ENCODE measurements at places on chromosomes 3 and 15.

GRCh38 chr3:73681610-73682009, 56.9 kb upstream of the PDZRN3 start:
- no peak for DNase-seq

GRCh38 chr3:30347679-30348216, 258.7 kb upstream of the TGFBR2 start:
- no peak for DNase-seq

GRCh38 chr3:58175437-58176184, 35.2 kb downstream of the DNASE1L3 start:
- no peak for DNase-seq

- no peak for DNase-seq
Observed at GRCh38 chr3:161314836-161315395, 56.4 kb downstream of the SPTSSB start.

DNA sequence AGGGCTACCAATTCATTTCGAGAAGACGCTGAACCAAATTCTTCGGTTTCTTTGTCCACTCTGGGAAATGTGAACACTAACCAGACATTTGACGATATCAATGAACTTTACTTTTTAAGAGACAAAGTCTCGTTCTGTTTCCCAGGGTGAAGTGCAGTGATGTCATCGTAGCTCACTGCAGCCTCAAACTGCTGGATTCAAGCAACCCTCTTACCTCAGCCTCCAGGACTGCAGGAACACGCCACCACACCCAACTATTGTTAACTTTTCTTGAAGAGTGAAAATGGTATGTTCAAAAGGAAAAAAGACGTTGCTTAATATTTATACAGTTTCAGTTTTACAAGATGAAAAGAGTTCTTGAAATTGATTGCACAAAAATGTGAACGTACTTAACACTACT, 30.6 kb downstream of the MB21D2 start:
- no peak for DNase-seq

DNA sequence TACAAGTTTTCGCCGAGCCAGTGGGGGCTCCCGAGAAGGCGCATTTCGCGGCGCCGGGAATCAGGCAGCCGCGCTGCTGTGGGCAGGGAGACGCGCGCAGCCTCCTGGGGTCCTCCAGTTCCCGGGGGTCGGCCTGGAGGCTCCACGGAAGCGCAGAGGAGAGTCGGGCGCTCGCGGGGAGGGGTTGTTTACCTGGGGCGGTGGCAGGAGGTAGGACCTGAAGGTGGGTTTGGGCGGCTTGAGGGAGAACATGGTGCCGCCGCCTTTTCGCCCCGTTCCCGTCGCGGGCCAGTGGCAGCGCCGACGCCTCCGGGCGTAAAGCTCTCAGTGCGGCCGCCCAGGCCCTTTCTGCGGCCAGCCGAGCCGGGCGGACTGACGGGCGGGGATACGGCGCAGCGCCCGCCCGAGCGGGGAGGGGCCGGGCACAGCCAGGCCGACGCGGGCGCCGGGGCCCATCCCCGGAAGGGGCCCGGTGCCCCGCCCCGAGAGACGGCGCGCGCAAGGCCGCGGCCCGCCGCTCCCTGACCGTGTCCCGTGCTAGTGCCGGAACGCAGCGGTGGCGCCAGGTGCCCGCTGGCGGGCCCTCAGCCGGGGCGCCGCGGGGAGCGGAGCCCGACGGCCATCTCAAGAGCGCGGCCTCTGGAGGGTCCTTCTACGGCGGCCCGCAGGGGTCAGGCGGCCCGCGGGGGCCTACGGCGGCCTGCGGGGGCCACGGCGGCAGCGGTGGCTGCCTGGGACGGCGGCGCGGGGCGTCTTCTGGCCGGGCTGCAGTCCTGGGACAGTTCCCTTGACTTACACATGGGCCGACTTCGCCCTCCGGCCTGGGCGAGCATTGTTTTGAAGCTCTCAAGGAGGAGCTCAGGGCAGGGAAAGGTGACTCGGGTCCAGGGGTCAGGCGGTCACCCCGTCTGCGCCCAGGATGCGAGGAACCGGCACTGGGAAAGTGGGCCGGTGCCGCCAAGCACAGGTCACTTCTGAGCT, at the start of gene MTMR10:
Gene MTMR10, minus strand, starts transcription at position 374 of the 981 bp plus-strand sequence. Its CDS starts 122 bp downstream, at position 252.
- peak; percentile 62 for DNase-seq

GRCh38 chr3:114745322-114746240, 401.5 kb downstream of the ZBTB20 start:
- no peak for DNase-seq

DNA sequence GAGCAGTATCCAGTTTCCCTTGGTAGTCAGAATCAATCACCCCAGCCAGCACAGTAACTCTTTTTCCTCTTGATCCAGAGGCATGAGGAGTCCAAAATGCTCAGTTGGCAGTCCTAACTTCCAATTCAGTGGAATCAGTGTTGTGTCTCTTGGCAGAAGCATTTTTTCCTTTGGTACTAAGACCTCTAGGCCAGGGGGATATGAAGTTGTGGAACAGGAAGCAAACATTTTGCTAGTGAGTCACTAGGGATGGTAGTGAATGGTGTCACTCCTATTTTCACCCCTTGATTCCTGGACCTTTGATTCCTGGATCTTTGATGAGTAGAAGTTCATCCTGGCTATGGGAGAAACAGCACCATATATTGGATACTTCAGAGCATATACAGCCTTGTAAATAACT, 70.5 kb upstream of the ALDH1A3 start:
- no peak for DNase-seq

GRCh38 chr3:22684739-22685138, 518.4 kb upstream of the UBE2E2 start:
- no peak for DNase-seq

GRCh38 chr3:27423463-27423862, 54.3 kb upstream of the NEK10 start:
- no peak for DNase-seq

- DNase-seq = no peak
Observed at GRCh38 chr3:196003611-196004010, 78.3 kb downstream of the TFRC start.

DNA sequence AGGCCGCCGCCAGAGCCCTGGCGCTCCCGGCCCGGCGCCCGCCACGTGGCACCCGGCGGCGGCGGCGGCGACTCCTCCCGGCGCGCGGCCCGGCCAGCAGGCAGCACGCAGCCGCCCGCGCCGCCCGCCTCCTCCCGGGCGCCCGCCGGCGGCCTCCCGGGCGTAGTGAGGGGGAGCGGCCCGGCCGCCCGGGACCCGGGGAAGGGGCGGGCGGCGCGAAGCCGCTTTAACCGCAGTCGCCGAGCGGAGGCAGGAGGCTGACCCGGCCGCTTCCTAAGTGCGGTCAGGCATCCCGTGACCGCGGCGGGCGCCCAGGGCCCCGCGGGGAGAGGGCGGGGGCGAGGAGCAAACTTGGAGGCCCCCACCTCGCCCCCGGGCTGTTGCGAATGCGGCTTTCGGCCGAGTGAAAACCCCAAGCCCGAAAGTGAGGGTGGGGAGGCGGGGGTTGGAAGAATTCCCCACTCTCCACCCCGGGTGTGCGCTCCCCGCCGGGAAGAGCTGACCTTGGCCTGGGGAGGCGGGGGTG, 1.7 kb upstream of the HES1 start:
- peak; percentile 29 for DNase-seq

DNA sequence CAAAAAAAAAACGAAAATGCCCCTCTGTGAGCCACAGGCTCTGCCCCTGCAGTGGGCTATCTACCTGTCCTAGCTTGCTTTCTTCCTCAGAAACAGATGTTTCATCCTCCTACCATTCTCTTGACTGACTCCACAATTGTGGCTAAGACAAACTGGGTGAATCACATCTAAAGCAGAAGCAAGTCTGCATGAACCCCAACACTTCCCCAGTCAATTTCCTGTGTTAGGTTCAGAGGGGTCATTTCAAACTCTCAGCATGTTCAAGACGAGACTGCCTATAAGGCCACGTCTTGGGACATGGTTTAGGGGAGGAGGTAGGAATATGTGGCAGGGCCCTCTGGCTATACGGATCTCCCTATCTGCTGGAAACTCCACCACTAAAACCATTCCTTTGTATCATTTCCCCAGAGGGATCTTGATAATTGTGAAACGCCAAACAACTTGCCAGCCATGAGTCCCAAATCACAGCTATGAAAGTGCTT, 28.6 kb upstream of the ANKDD1A start:
- DNase-seq = no peak

DNA sequence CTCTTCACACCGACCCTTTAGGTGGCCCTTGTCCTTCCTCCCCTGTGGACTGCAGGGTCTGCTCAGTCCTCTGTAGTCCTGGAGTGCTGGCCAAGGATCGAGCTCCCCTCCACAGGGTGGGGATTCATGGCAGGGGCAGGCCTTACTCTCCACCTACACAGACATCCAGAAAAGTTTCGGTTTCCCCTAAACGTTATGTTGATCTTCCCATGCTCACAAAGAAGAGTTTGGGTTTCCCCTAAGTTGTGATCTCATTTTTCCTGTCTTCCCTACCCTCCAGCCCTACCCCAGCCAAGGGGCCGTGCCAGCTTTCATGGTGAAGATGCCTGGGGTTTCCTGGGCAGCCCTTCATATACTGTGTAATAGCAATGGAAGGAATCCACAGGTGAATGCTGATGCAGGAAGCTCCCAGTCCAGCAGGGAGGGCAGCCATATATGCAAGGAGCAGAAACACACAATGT, 10.3 kb downstream of the STOML1 start:
- DNase-seq = no peak

GRCh38 chr3:159859424-159859823, 129.2 kb upstream of the IL12A start:
- DNase-seq = no peak

- no peak for DNase-seq
Observed at GRCh38 chr15:57865294-57865693, 158.8 kb downstream of the POLR2M start.

DNA sequence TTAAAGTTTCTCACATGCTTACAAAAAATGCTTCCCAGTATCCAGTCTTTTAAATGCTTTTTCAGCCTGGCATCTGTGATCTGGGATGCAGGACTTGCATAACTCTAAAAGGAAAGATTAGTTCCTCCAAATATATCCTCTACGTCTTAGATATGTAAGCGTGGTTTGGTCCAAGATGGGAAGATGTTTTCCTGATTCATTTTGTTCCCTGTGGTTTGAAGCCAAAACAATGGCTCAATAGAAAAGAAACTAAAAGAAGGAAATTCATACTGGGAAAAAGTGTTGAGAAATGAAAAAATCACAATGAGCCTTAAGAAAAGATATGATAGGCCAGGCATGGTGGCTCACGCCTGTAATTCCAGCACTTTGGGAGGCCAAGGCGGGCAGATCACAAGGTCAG, 1002.8 kb downstream of the NAALADL2 start:
- no peak for DNase-seq

- DNase-seq = peak; percentile 8
Observed at GRCh38 chr3:31522152-31522551, 10.6 kb upstream of the STT3B start.

- no peak for DNase-seq
Observed at GRCh38 chr3:181971424-181971823, 259.7 kb downstream of the SOX2 start.

DNA sequence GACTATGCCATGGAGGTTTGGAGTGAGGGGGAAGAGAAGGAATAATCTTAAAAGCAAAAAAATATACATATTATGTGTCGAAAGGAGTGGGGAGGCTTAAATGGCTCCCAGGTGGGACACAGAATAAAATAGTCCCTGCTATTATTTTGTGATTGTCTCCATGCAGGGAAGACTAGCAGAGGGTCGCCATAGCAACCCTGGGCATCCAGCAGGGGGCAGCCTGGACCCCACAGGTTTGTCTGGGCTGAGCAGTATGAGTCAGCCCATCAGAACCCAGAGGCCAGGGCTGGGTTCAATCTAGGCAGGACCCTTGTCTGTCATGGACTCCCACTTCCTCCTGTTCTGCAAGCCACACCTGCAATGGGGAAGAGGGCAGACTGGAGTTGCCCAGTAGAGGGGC, 17.6 kb upstream of the LINGO1 start:
- DNase-seq = no peak

- DNase-seq = no peak
Observed at GRCh38 chr15:60009124-60009960, 5.2 kb downstream of the FOXB1 start.

GRCh38 chr15:34367101-34368081, at the start of gene LPCAT4:
TSS of gene LPCAT4 (minus strand) at chr15:34367196. CDS start at chr15:34367100, 96 bp downstream.
- DNase-seq = peak; percentile 81

GRCh38 chr3:139718415-139718814, 40.6 kb upstream of the NMNAT3 start:
- DNase-seq = no peak

GRCh38 chr3:28905798-28906197, 375.1 kb upstream of the RBMS3 start:
- DNase-seq = no peak

DNA sequence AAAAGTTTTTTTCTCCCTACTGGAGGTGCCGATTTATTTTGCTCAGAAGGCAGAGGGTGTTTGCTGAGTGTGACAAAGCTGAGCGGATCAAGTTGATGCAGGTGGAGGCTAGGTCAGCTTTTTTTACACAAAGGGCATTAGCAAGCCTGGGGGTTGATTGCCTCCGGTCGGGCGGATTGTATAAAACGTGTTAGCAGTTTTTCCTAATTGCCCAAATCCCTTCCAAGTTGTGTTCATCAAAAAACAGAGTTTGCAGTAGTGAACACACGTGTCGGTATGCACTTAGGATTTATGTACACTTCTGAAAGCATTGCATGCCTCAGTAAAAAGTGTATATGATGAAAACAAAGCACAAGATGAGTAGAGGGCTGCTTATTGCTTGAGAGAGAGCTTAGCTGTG, 2.6 kb downstream of the GPR160 start:
- no peak for DNase-seq

DNA sequence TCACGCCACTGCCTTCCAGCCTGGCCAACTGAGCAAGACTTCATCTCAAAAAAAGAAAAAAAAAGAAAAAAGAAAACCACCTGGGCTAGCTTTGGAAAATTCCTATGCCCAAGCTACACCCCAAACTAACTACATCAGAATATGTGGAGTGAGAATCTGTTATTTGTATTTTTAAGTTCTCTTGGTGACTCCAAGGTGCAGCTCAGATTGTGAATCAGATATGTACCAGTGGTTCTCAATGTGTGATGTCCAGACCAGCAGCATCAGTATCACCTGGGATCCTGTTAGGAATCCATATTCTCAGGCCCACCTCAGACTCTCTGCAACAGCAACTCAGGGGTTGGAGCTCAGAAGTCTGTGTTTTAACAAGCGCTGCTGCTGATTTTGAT, 376.8 kb downstream of the EDEM1 start:
- DNase-seq = no peak

GRCh38 chr3:100562224-100562857, 47.1 kb upstream of the ADGRG7 start:
- DNase-seq = no peak

GRCh38 chr15:68112706-68113105, 58.6 kb downstream of the PIAS1 start:
- no peak for DNase-seq

Measured in effector memory CD4-positive, alpha-beta T cell (primary cell).